ENCODE measurements at places on chromosomes 13 and 19. TPM values are rescaled to one million over a fixed set of nuclear protein-coding genes. Genes with fewer than 3 reads are reported as not detected.

Gene GNG8
- not detected for total RNA-seq

GRCh38 chr19:49374665-49375434 is 11.2 kb downstream of the DKKL1 start:
- H3K4me1 ChIP-seq: no peaks in the 10 kb centered on the region
- H3K36me3 ChIP-seq: no peaks in the 10 kb centered on the region
- no peak overlapping the region for H3K27ac ChIP-seq
- no peak overlapping the region for H3K4me3 ChIP-seq
- no peaks in the 10 kb centered on the region for H3K27me3 ChIP-seq

Gene ZNF587B
- 29.0 TPM for total RNA-seq

Gene SLITRK5
- 0.44 TPM for total RNA-seq
